ENCODE measurements at places on chromosomes 16 and 17. TPM values are rescaled to one million over a fixed set of nuclear protein-coding genes. Genes with fewer than 3 reads are reported as not detected.

Gene SHBG
- total RNA-seq, result not detected

Gene KRT13
- total RNA-seq, result not detected

Gene HBA2
- not detected for total RNA-seq

Gene ZNF423
- total RNA-seq, result not detected

Gene PARD6A
- total RNA-seq, result 7.2 TPM

Gene METRNL
- total RNA-seq, result 23.3 TPM

Gene AANAT
- total RNA-seq, result not detected

Gene PDE6G
- total RNA-seq, result 8.9 TPM

Gene HLF
- total RNA-seq, result 0.72 TPM

Gene GRIN2A
- not detected for total RNA-seq

Gene NAGS
- total RNA-seq, result 2.4 TPM

Gene SECTM1
- total RNA-seq, result 0.45 TPM

Gene EFTUD2
- total RNA-seq, result 207 TPM

Gene SDR42E2
- total RNA-seq, result 0.14 TPM

Gene KRTAP2-1
- not detected for total RNA-seq

Gene TRAPPC2L
- 56.4 TPM for total RNA-seq

Gene EFCAB5
- 0.81 TPM for total RNA-seq

Gene POLR2A
- total RNA-seq, result 219 TPM

Gene NPIPA2
- 4.1 TPM for total RNA-seq

Gene HSBP1
- total RNA-seq, result 68.2 TPM

Gene SPATA32
- 0.63 TPM for total RNA-seq

Gene CNP
- total RNA-seq, result 50.1 TPM

Gene KIF2B
- not detected for total RNA-seq

Gene NBR1
- total RNA-seq, result 45.6 TPM

Gene SPATA33
- 6.3 TPM for total RNA-seq

Gene SMIM5
- 0.07 TPM for total RNA-seq

Gene SLC43A2
- 5.7 TPM for total RNA-seq

Gene MCRIP1
- total RNA-seq, result 56.5 TPM

Gene FLCN
- 17.2 TPM for total RNA-seq

Gene RUNDC3A
- 0.22 TPM for total RNA-seq

Gene CDK5R1
- total RNA-seq, result 10.5 TPM

Gene NPTX1
- total RNA-seq, result 3.4 TPM

Gene SLC5A11
- 0.18 TPM for total RNA-seq

Gene NGFR
- not detected for total RNA-seq

Gene TTLL6
- total RNA-seq, result not detected

Gene KRTAP2-2
- total RNA-seq, result not detected

Gene KRTAP17-1
- total RNA-seq, result not detected

Gene TRAF7
- total RNA-seq, result 80.2 TPM

Gene PRSS33
- total RNA-seq, result 0.29 TPM

Gene HEATR9
- total RNA-seq, result 0.38 TPM

Gene KRT32
- not detected for total RNA-seq

Gene GRB7
- 1.2 TPM for total RNA-seq

Gene CCL15
- total RNA-seq, result not detected

Gene UMOD
- total RNA-seq, result not detected

Gene CDRT15
- not detected for total RNA-seq

Gene TUBG1
- total RNA-seq, result 79.5 TPM

Gene TMC8
- 182 TPM for total RNA-seq
